Stimulated activated CD4-positive, alpha-beta T cell treated with anti-CD3 and anti-CD28 coated beads, Interleukin-4, amount 100 ng/mL, for 48 hours (primary cell): ENCODE measurements at places on chromosomes 11 and 22.

GRCh38 chr11:121670805-121671282 lies 218.1 kb upstream of the SORL1-AS1 start:
- no peak for DNase-seq

GRCh38 chr11:82536706-82537105 lies 197.0 kb downstream of the FAM181B start:
- no peak for DNase-seq

GRCh38 chr11:6012035-6012668 lies 5.4 kb upstream of the OR56A4 start:
- DNase-seq = no peak

GRCh38 chr11:75577207-75577606 lies 15.2 kb downstream of the SERPINH1 start:
- DNase-seq = peak; percentile 42

DNA sequence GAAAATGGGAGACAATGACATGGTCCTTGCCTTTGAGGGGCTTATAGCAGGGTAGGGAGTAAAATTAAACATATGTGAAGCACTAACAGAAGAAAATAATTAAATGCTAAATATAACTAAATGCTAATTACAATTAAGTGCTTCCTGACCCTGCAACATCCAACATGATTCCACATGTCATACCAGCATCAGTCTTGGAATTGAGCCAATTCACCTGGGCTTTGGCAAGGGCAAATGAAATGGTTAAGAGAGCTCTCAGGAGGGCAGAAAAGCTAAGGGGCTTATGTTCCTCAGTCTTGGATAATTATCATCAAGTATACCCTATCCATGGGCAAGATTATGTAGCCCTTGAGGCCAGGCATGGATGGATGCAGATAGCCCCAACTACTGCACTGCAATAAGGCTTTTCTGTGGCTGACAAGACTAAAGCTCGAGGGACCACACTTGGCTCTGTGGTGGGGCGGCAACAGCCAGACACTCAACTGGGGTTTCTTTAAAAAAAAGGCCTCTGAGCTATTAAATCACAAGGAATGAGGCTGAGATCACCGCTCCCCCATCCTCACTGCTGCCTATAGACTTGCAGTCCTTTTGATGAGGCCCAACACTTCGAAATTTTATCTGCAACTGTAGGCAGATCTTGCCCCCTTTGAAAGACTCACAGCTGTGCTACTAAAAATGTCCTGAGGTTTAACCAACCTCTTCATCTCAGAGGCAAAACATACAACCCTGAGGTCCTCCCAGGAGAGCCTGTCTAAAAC lies 39.0 kb downstream of the IL18BP start:
- DNase-seq = no peak

DNA sequence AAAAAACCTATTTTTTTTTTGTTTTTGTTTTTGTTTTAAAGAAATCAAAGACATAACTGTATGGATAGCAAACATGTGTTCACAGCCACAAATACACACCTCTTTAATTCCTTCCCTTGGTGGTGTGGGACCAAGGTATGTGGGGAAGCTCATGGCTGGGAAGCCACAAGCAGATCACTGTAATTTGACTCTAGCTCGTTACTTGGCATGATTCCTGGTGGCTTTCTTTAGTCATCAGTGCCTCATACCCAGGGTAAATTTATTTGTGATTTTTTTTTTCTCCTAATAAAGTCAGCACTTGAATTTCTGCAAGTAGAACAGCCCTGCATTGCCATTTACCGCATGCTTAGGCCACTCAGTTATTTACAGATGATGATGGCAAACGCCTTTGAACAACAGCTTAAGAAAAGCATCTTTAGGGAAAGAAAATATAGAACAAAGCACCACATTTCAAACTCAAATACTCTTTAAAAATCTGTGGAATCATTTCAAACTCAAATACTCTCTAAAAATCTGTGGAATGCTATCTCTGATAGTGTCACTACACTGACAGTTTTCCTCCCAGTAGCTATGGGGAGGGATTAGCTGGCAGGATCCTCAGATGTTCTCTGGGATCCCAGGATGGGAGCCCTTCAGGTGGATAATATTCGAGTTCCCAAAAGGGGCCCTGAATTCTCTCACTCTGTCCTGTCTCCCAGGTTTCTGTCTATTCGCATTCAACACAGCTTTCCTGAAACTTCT lies 687.2 kb downstream of the OPCML start:
- no peak for DNase-seq

- DNase-seq = no peak
Measured at GRCh38 chr11:79439886-79440570, 802 bp downstream of the TENM4 start.

- no peak for DNase-seq
Measured at GRCh38 chr11:129066229-129066628, 123.6 kb upstream of the TP53AIP1 start.

DNA sequence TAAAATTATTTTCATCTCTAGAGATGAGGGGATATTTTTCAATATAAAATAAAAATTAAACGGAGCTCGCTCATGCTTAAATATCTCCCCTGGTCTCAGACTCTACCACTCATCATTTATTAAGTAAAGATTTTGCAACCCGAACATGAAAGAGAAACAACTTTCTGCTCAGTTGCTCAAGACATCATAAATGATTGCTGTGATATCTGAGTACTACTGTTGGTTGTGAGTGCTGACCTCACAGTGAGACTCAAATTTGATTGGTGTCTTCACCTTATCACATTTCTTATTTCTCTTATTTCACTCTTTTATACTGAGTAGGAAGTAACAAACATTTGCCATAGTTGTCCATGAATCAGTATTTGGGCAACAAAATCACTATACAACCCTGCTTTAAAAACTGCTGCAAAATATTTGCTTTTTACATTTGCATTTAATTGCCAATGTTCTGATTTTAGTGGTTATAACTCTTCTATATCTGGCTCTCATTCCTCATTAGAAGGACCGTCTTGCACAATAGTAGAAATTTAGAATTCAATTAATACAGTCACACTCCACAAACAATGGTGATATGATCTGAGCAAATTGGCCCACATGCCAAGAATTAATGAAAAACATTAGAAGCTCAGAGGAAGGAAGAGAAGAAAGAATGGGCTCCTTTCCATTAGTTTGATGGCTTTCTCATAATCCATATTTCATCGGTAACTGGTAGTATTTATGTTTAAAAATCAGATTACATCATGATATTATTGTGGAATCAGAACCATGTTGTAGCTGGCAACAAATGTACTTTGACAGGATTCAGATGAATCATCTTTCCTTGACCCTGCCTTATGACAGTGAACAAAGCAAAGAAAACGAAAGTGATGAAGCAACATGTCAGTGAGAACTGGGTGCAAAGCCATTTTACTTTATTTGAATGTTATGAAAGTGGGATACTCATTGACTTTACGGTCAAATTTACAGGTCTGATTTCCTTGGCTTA lies 973.6 kb upstream of the TENM4 start:
- no peak for DNase-seq

- no peak for DNase-seq
Measured at GRCh38 chr11:5449432-5449831, 309 bp downstream of the OR51I2 start.

DNA sequence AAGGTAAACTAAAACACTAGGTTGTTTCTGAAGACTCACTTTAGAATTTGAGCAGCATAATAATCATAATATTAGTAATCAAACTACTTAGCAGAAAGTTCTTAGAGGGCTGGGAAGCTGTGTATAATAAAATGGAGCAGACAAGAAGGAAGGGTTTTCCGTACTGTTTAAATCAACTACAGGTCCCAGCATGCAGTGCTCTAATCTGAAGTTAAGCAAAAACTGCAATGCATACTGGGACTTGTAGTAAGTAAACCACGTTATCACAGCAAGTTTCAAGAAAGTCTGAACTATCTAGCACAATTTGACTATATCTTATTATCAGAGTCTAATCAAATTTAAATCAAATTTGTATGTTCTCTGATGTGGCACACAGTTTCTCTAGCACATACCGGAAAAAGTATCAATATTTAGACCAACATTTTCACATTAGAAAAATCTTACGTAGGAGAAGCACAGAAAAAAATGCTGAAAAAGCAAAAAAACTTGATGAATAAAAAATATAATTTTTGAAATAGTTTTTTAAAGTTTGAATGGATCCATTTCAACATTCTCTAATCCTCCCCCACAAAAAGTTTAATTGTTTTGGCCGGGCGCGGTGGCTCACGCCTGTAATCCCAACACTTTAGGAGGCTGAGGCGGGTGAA lies 8.2 kb downstream of the PHF21A start:
- no peak for DNase-seq

- DNase-seq = no peak
Measured at GRCh38 chr22:29121124-29121523, 48.3 kb downstream of the KREMEN1 start.

- DNase-seq = no peak
Measured at GRCh38 chr11:29022676-29023075, 914.5 kb downstream of the METTL15 start.

GRCh38 chr22:43399338-43399979 lies 12.4 kb upstream of the MPPED1 start:
- DNase-seq = no peak

DNA sequence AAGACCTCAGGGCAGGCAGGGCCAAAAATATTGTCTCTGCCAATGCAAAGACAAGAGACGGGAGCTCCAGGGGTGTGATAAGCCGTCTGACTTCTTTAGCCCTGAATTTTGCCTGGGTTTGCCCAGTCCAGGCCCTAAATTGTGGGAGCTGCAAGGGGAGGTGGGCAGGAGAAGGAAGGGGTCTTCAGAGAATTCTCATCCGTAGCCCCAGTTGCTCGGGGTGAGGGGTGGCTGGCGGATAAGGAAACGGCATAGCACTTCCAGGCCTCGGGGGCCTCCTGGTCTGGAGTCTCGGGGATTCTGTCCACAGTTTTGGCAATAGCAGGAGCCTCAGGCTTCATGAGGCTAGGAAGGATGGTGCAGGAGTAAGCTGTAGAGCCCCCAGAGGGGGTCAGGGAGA lies 7.4 kb downstream of the CD5 start:
- no peak for DNase-seq

GRCh38 chr22:47401976-47402770 lies 639.7 kb downstream of the TBC1D22A start:
- no peak for DNase-seq

DNA sequence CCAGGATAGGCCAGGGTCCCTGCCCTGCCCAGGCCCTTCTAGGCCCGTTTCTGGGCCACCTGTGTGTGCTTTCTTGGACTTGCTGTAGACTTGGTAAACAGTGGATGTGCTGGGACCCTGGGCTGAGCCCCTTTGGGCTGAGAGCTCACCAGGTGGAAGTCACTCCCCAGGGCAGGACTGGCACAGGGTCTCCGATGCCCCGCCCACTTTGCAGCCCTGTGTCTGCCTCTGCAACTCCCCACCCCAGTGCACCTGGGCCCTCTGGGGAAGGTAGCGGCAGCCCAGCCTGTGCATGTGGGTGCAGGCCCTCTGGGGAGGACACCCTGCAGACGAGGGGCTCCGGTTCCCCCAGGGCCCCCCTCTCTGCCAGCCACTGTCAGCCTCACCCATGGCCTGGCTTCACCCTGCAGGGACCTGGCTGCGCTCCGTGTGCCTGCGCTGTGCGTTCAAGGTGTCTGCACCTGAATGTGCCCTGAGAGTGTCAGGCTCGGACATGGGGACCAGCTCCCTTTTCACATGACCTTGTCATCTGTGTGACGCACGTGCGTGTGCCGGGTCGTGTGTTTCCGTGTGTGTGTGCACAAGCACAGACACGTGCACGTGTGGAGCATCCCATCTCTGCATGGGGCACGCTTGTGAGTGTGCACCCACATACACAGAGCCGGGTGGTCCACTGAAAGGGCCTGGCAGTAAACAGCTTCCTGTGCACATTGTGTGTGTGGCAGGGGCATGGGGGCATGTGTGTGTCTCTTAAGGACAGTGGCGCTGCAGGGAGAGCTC lies 118.5 kb downstream of the KCNQ1OT1 start:
- DNase-seq = no peak

GRCh38 chr22:36359470-36359996 lies 28.2 kb downstream of the MYH9 start:
- no peak for DNase-seq
